ENCODE measurements at places on chromosomes 11 and 22.

DNA sequence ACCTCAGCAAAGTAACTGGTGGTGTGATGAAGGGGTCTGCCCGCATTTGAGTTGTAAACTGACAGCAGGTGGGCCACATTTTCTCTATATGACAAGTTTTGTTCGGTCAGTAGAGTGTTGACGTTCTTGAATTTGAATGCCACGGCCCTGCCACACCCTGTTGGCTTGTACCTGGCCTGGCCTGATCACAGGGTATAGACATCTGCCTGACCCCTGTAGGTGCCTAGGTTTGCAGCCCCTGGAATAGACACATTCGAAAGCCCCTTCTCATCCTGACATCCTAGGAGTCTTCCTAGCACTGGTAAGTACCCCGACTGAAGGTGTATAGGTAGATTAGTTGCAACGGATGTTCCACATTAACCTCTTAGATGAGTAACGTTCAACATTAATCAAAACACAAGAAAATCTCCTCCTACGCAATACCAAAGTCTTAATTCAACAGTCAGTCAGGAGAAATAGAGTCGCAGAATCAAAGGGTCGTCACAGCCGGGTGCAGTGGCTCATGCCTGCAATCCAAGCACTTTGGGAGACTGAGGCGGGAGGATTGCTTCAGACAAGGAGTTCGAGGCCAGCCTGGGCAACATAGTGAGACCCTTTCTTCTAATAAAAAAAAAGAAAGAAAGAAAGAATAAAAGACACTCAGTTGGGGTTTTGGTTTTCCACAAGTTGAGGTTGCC is 43.6 kb upstream of the CD5 start:
- no peak for DNase-seq

DNA sequence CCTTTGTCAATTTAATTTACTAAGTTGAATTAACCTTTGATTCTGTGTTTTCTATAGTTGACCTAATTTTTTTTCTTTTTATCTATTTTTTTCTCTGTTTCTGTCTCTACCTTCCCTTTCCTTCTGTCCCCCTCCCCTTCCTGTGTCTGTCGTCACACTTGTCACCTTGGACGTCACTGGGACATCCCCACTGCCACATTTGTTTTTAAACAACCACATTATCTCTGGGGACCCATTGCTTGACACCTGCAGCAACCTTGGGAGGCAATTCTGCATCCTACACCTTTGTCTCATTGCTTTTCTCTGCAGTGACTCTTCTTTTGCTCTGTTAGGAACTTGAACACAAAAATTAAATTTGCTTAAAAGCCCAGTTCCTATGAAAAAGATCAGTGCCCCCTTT is 51.8 kb upstream of the TTC12 start:
- no peak for DNase-seq

DNA sequence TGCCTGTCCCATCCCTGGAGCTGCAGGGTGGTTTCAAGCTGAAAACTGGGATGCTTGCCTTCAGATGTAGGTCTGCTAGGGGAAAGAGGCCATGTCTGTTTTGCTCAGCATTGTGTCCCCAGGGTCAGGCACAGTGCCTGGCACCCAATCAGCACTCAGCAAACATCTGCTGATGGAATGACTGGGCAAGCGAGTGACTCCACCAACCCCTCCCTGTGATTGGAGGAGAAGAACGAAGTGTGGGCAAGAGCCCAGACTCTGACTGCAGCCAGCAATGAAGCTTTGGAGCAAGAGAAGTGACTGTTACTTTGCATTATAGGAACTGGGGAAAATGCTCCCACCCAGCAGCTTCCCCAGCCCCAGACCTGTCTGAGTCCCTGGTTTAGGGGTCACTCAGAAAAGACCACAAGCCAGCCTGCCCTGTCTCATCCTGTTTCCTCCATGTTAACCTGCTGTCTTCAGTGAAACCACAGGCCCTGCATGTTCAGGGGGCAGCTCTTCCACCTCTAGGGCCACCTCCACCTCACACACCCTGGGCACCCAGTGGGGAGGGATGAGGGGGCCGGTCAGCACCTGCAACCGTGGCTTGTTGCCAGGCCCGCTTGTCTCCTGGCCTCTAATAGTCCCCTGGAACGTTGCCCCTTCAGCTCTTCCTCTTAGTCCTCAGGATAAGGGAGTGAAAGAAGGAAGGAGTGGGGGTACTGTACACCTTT is 147.4 kb downstream of the TRIM29 start:
- DNase-seq: no peak

DNA sequence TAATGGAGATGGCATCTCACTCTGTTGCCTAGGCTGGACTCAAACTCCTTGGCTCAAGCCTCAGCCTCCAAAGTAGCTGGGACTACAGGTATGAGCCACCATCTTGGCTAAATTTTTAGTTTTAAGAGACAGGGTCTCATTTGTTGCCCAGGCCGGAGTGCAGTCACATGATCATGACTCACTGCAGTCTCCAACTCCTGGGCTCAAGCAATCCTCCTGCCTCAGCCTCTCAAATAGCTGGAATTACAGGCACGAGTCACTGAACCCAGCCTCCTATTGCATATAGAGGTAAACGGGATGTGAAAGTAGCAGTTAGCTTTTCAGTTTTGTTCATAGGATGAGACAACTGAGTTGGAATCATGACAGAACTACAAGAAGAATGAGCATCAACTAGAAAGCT is 9.5 kb upstream of the NAALAD2 start:
- no peak for DNase-seq

DNA sequence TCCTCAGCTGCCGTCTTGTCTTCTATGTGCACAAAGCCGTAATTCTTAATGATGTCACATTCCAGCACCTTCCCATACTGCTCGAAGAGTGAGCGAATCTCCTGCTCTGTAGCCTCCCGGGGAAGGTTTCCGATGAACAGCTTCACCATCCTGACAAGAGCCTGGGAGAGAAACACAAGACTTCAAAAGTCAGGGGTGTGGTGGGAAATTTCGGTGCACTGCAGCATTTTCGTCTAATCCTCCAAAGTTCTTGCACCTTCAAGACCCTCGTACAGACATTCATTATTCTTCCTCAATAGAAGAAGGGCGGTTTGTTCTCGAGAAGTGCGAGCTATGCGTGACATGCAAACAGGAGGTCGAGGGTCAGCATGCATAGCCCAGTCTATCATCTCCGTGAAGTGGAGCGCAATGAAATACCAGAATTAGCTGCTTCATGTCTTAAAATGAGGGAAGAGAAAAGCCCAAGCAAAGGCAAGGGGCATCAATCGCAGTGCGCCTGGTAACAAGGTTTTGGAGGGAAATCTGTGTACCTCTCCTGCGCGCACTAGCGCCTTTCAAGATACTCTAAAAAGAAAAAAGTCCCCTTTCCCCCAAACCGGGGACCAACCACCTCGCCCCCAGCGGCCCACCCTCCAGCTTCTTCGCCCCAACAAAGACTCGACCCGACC is 622 bp downstream of the RBM4B start:
- DNase-seq: no peak

- DNase-seq: no peak
These were observed 14.6 kb downstream of the MS4A18 start for GRCh38 chr11:60739114-60739513.

DNA sequence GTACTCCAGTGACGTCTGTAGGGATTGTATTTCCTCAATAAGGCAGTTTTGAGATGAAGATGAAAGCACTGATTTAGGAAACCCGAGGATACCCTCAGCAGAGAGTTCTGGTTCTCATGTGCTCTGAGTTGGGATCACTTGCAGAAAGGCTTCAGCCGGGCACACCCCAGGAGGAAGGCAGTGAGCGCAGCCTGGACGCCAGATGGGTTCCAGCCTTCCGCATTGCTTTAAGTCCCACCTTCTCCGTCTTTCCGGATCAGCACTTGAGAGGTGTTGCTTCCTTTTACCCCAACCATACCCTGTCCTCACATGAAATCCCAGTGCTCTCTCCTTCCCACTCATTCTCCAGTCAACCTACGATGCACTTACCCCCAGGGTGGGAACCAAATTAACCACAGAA is 239.5 kb upstream of the CADM1 start:
- DNase-seq: no peak

- DNase-seq: peak; percentile 86
These were observed 27.1 kb downstream of the ARAP1 start for GRCh38 chr11:72724851-72725723.

GRCh38 chr11:120800206-120800605 is 223.7 kb upstream of the TBCEL start:
- DNase-seq: no peak

- no peak for DNase-seq
These were observed 760.3 kb upstream of the CCDC179 start for GRCh38 chr11:23620617-23621016.

DNA sequence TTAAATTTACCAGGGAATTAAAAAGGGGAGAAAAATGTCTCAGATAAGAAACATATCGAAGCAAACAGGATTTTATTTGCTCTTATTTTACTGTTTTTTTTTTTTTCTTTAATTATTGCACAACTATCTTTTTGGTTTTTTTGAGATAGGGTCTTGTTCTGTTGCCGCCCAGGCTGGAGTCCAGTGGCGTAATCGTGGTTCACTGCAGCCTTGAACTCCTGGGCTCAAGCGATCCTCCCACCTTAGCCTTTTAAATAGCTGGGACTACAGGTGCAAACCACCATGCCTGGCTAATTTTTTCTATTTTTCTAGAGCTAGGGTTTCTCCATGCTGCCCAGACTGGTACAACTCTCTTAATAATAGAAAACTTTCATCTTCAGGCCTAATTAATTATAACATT is 32.5 kb downstream of the DRG1 start:
- no peak for DNase-seq

- DNase-seq: no peak
These were observed 170.2 kb downstream of the BRD1 start for GRCh38 chr22:49657275-49657973.

DNA sequence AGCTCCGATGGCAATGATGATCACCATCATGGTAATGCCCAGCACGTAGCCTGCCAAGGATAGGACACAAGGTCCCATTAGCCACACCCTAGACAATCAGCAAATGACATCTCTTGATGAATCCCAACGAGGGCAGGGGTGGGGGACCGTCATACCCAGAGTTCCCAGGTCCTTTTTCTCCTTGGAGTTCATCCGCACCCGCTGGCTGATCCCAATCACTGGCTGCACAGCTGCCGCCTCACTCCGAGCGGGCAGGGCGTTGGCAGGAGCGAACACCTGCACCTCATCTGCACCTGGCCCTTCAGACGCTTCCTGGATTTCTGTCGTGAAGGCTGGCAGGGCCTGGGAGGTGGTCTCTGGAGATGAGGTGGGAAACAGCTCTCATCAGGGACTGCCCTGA is 2.9 kb downstream of the PIK3IP1 start:
- DNase-seq: no peak

DNA sequence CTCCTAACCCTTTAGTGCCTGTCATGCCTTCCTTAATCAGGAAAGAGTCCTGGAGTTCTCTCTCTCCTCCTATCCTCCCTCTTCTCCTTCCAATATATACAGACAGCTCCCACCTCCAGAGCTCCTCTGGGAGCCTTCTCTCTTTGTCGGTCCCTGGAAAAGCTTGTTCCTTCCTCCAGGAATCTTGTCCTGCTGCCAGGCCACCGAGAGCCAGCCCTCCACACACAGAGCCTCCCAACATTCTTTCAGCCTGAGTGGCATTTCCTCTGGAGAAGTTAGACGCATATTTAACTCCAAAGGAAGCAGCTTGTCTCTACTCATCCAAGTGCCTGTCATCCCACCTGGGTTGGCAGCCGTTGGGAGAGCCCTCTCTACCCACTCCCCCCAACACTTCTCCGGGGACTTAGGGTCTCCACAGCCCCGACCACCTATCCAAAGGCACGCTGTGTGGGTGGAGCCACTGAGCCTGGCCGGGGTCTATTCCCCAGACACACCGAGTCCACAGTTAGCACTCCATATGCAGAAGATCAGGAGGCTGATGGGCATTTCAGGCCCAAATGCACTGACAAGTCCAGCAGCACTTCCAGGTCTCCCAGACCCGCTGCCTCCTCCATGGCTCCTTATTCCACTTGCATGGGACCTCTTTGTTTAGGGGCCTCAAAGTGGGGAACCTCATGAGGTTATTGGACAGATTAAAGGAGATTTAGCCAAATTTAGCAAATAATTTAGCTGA is 31.1 kb downstream of the DKK3 start:
- DNase-seq: no peak

DNA sequence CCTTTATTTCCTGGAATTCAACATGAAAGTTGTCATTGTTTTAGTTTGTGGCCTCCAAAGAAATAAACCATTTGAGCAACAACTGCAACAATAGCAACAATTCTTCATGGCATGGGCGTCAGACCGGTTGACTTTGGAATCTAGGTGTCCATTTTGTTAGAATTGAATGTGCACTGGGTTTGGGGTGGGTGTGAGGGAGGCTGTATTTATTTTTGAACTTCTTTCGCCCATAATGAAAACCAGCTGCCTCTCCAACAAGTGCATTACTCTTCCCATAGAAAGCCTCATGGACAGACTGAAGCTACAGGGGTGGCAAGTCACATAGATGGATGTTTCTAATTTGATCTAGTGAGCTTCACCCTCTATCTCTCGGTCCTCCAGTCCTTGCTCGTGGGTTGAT is 85.4 kb downstream of the ADAMTS15 start:
- DNase-seq: no peak

DNA sequence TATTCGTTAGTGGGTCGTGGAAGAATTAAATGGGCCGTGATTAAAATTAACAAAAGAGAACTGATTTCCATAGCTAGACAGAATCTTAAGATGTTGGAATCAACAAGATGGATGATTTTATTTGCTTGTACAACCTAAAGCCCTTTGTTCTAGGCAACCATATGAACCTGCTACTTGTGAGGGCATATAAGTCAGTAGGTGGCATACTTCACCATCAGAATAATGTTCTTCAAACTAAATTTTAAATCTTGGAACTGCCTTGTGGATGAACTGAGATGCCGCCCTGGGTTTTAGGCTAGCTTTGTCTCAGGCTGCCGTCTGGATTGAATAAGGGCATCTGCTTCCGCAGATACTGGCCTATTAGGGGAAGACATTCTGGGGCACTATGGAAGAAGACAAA is 40.9 kb downstream of the CSRP3 start:
- no peak for DNase-seq

GRCh38 chr11:4610258-4610935 is 2.4 kb upstream of the TRIM68 start:
- no peak for DNase-seq

GRCh38 chr11:74506823-74507222 is 13.3 kb upstream of the LIPT2 start:
- DNase-seq: no peak

DNA sequence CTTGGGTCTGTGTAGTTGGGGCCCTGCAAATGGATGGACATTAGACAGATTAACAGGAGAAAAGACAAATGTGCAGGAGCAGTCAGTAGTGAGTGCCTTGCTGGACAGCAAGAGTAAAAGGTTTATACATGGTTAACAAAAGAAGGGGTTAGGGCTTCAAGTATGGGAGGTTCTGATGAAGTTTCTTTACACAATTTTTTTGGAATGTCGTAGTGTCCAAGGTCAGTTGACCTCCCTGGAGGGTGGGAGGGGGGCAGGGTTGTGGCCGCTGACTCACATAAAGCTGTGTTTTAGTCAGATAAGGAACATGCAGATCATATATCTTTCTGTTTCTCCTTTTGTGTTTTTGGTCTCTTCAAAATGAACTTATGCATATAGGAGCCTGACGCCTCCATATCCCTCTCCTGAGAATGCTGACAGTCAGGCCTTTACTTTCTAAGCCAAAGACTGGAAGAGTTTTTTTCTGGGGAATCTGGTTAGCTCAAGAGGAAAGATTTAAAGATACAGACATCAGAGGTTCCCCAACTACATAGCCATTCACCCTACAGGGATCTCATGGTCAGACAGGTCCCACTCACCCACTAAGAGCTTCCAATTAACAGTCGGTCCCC is 134.3 kb downstream of the NECTIN1 start:
- DNase-seq: no peak

GRCh38 chr22:40027191-40028097 is 32.7 kb downstream of the FAM83F start:
- no peak for DNase-seq

GRCh38 chr22:35630387-35630793 is 13.3 kb upstream of the MB start:
- no peak for DNase-seq

- no peak for DNase-seq
These were observed 26.7 kb downstream of the NNMT start for GRCh38 chr11:114322934-114323333.

Data from SK-N-SH (cell line).